SHP77 (cell line): ENCODE measurements at places on chromosomes 3 and 15.
A peak's percentile ranks its signal among the peaks of the same experiment; 100 is the strongest.

- DNase-seq = no peak
These were observed 10.5 kb upstream of the SCAANT1 start for GRCh38 chr3:63922491-63923199.

DNA sequence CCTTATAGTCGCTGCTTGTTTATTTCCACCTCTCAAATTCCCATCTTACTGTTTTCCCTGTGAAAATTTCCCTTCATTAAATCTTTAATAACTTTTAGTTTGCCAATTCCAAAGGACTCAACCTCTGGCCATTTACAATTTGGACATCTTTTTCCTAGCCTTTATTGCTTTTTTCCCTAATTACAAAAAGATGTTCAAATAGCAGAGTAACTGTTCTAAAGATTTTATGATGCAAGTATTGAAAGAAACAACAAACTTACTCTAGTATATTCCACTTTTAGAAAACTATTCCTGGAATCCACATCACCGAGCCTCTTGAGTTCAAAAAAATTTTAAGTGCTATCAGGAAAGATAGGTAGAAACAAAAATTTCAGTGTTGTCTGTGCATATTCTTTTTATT, 174.1 kb upstream of the UBE2E2 start:
- DNase-seq = no peak

DNA sequence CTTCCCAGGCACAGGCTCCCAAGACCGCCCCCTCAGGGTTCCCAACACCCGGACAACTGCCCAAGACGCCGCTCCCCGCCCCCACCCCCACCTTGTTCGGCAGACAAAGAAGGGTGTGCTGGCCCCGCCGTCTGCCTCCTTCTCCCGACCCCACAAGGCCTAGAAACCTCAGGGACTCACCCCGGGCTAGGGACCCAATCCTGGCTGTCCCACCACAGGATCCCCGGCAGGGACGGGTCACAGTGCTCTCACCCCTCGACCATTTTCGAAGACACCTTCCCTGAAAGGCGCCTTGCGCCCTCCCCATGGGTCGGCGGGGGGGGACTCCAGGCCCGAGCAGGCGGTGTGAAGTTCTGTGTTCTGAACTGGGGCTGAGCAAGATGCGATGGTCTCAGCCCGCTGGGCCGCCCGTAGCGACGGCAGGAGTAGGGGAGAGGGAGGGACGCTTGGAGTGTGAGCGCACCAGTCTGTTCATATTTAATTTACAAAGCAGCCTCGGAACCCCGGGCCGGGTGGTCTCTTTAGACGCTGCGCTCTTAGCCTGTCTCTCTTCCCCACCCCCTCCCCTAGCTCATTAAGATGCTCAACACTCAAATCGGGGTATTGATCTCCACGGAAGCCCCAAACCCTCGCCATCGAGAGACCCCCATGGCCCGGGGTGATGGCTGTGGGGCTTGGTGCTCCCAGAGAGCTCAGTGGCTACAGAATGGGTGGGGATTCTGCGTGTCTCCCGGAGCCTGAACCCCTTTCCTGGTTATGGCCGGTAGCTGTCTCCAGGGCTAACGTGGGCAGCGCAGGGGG, 1.4 kb upstream of the ISLR2 start:
- DNase-seq = no peak

DNA sequence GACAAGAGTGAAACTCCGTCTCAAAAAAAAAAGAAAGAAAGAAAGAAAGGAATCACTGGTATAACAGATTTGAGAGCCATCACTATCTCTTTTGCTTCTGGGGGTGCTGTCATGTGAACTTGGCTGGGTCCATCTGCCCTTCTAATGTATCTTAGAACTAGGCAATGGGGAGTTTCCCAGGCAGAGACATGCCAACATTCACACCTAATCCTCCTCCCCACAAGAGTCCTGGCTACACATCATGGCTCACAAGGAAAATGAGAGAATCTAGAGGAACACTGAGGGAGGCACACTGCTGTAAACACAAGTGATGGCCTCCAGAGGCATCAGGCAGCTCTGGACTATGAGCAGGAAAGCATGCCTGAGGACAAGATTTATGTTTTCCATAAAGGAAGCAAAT, 67.8 kb upstream of the PPP2R3A start:
- DNase-seq = no peak

- DNase-seq = no peak
These were observed 7.7 kb upstream of the PSTPIP1 start for GRCh38 chr15:76987276-76987675.

DNA sequence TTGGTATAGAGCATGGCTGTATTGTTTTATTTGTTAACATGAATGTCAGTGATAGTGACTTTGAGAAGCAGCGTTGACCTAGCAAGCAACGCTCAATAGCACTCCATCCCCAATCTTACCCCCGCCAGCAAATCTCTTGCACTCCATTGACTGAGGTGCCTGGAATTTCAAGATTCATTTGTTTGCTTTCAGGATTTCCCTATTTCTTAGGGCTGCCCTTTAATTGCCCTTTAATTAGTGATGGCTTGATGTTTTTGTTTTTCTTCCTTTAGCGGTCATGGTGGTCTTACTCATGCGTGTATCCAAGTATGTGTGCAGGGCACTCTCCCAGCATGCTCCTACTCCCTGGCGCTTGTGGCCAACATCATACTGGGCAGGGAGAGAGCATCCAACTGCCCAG, 216.8 kb upstream of the TBL1XR1 start:
- no peak for DNase-seq

GRCh38 chr3:188926111-188926510, 245.7 kb upstream of the TPRG1 start:
- DNase-seq = no peak

DNA sequence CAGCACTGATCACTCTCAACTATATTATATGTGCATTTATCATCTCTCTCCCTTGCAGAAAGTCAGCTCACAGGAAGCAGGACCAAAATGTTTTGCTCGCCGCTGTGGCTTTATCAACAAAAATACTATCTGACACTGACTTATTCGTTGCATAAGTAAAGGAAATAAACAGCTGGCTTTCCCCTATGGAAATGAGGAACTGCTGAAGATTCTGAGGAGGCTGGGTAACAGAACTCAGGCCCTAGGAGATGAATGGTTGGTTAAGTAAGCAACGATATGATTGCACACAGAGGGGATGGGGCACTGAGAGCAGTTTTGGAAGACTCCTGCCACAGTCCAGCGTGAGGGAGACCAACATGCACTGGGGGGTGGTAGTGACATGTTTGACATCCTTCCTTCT, 181.1 kb downstream of the STT3B start:
- DNase-seq = no peak

DNA sequence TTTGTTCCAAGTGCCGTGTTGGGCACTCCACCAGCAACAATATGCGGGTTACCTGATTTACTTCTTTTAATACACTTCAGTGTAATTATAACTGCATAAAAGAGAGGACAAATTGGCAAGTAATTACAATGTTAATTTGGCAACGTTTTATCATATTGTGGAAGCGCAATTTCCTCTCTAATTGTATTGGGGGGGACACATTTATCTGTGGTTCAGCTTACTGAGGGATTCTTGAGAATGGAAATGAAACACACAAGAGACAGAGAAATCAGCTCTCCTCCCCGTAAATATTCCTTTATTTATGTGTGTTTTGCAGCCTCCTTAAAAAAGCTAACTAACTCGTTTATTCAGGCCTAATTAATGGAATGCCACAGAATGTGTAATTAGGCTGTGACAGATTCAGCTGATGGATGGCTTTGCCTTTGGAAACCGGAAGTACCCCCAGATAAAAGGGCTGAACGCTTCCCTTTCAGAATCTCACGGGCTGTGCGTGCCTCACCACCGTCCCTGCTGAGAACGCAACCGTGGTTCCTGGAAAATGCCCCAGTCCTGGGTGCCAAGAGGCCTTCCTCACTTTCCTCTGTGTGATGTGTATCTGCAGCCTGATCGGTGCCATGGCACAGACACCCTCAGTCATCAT, 247.1 kb upstream of the ST8SIA2 start:
- DNase-seq = no peak

DNA sequence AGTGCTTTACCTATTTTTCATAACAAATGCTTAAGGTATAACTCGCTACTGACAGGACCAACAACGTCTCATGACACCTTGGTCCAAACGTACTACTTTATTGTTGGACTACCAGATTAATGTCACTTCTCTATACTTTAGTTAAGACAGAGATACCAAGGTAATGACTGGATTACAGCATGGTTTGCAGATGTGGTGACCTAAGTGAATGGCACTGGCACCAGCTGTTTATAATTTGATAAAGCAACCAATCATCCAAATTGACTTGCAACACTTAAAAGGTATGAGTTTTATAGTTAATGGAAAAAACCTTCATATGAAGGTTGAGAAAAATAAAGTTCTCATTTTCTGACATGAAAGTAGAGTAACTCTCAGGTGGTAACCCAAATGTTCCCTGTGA, 209.0 kb downstream of the NEK10 start:
- no peak for DNase-seq

GRCh38 chr15:77629070-77630030, 3.4 kb downstream of the LINGO1 start:
- no peak for DNase-seq

GRCh38 chr3:9826815-9827573, 16.8 kb downstream of the RPUSD3 start:
- DNase-seq = peak; percentile 64

GRCh38 chr15:74844319-74845207, 1.6 kb upstream of the ULK3 start:
- DNase-seq = no peak

DNA sequence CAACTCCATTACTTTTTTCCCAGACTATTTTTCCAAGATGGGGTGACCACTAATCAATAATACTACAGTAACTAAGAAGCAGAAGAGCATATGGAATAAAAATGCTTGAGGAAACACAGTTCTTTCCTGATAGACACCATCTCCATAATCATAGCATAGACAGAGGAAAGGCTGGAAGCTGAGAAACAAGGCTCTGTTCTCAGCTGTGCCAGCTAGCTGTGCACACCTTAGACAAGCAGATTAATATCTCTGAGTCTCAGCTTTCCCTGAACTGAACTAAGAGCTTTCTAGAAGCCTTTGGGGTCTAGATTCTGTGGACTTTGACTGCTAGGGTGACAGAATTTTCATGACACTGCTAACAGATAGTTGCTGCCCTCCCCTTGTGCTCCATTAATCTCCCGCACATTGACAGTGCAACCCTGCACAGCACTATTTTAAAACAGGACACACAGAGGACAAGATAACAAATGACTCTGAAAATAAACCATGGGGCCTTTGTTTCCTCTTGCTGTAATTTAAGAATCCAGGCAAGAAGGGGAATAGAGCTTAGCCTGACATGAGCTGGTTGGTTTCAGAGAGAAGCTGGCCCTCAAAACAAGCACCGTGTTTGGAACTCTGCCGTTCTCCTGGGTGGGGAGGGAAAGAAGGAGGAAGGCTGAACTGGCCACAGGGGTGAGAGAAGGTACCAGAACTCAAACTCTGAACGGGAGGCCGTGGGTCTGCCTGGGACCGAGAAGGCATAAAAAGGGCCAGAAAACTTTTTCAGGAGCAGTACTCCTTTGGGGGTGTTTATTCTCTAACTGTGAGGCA, 67.4 kb downstream of the ATP13A5 start:
- DNase-seq = no peak
